CD4-positive, alpha-beta T cell treated with Interleukin-17A for 4 hours (primary cell): ENCODE measurements at places on chromosomes 5 and 9.

DNA sequence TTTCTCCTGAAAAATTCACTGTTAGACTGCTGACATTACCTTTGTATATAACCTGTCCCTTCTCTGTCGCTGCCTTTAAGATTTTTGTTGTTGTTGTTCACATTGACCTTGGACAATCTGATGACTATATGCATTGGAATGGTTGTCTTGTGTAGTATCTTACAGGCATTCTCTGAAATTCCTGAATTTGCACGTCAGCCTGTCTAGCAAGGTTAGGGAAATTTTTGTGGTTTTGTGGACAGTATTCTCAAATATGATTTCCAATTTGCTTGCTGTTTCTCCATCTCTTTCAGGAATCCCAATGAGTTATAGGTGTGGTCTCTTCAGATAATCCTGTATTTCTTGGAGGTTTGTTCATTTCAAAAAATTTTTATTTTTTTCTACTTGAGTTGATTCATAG, 140.8 kb downstream of the PRR16 start:
- DNase-seq, result no peak

GRCh38 chr9:105501414-105501813, 53.6 kb downstream of the FSD1L start:
- no peak for DNase-seq

GRCh38 chr9:89622933-89623861, 18.4 kb downstream of the GADD45G start:
- DNase-seq, result no peak

- DNase-seq, result no peak
Observed at GRCh38 chr9:18074041-18074440, 399.9 kb upstream of the ADAMTSL1 start.

GRCh38 chr5:39119404-39120051, 45.3 kb upstream of the RICTOR start:
- DNase-seq, result no peak
